HTR-8/SVneo (cell line): ENCODE measurements at places on chromosomes 2 and 18.
A peak's percentile ranks its signal among the peaks of the same experiment; 100 is the strongest.

- no peak for DNase-seq
Measured at GRCh38 chr2:40218679-40219078, 233.2 kb downstream of the SLC8A1 start.

GRCh38 chr2:148512501-148512900 is 132.1 kb upstream of the EPC2 start:
- no peak for DNase-seq

DNA sequence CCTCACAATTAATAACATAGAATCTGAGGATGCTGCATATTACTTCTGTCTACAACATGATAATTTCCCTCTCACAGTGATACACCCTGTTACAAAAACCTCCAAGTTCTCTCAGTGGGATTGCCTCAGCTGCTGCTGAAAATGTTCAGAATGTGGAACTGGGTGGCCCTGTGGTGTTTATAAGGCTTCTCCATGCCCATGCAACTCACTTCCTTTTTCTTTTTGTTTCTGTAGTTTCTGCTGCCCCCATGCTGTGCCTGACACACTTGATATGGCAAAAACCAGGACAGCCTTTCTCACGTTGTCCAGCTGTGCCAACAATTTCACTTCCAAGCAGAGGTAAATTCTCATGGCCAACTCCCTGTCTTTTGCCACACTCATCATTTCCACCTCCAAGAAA is 206.2 kb downstream of the RPIA start:
- no peak for DNase-seq

DNA sequence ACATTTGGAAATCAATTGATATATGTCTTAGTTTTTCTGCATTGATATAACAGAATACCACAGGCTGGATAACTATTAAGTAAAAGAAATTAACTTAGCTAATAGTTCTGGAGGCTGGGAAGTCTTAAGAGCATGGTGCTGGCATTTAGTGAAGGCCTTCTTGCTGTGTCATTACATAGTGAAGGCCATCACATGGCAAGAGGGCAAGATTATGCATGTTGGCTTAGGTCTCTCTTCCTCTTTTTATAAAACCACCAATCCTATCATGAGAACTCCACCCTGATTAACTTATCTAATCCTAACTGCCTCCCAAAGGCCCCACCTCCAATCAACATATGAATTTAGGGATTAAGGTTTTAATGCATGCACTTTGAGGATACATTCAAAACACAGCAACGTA is 225.5 kb upstream of the VRK2 start:
- no peak for DNase-seq

GRCh38 chr2:189543367-189543766 is 37.2 kb downstream of the SLC40A1 start:
- no peak for DNase-seq

DNA sequence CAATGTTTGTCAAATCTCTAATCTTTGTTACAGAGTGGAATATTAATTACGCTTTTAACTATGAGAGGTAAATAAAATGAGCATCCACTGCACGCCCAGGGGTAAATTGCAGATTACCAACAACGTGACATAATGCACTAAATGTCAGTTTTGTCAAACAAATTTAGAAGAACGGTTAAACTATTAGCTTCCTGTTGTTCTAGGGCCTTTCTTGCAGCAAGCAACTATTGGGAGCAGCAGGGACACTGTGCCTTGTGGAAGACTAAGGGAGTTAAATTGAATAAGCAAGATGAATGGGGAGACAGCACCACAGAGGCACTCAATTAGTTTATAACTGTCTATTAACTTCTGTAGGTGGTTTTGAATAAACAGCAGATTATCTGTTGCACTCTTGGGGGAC is 391.0 kb upstream of the RAB12 start:
- DNase-seq = no peak

GRCh38 chr2:168912466-168912865 is 11.4 kb downstream of the G6PC2 start:
- no peak for DNase-seq

- no peak for DNase-seq
Measured at GRCh38 chr2:136175466-136175865, 57.5 kb upstream of the CXCR4 start.

GRCh38 chr2:64952511-64953482 is 36.4 kb upstream of the SLC1A4 start:
- peak; percentile 51 for DNase-seq

DNA sequence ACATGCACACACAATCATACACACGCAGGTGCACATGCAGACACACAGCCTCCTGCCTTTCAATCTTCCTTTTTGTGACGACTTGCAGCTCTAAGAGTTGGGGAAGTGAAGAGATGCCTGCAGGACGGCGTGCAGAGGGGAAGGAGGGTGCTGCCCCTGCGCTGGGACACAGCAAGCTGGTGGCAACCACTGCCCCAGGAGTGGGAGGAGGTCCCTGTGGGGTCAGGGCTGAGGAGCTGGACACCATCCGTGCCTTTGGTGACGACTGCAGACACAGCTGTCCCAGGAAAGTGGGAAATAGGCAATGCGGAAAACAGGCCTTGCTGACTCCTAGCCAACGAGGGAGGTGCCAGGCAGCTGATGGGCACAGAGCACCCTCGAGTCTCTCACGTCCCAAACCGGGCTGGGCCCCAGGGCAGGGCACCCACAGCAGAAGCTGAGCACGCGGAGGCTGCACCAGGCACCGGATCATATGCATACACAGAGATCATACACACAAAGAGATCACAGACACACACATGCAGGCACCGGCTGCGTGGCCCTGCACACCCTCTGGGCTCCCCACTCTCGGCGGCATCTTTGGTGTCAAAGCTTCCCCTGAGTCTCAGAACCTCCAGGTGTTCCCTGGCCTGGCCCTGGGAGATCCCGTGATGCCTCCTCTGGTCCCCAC is 146.1 kb downstream of the PXDN start:
- no peak for DNase-seq

- no peak for DNase-seq
Measured at GRCh38 chr2:27988306-27988705, 97.8 kb downstream of the BABAM2 start.

- no peak for DNase-seq
Measured at GRCh38 chr2:131045286-131046027, 47.8 kb downstream of the FAM168B start.

- no peak for DNase-seq
Measured at GRCh38 chr2:229164545-229165249, 106.4 kb downstream of the PID1 start.

DNA sequence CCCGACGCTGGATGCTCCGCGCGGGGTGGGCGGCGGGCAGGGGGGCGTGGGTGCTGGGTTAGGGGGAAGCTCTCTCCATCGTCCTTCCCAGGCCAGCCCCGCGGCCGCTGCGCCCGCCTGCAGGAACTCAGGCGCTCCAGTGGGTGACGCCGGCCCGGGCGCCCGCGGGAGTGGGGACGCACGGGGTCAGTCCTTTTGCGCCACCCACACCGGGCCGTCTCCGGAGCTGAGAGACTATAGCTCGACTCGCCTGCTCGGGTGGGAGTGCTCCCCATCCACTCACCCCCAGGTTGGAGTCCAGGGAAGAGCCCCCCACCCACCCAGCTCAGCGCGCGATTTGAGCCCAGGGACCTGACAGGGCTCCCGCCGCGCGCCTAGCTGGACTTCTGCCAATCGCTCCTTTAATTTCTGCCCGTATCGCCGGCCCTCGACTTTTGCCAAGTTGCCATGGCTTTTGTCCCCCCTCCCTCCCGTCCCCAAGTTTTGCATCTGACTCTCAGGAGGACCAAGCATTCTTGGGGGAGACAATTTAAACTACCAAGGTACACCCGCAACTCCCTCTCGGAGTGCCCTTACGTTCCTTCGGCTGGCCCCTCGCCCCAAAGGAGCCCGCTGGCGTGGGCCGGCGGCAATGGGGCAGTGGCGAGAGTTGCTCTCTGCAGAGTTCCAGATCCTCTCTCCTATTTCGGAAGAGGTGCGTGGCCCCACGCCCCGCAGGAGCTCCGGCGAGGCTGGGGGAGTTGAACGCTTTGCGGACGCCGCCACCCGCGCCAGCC is 205.8 kb upstream of the SMAD2 start:
- no peak for DNase-seq

GRCh38 chr18:9894454-9895068 is 8.8 kb downstream of the TXNDC2 start:
- no peak for DNase-seq

DNA sequence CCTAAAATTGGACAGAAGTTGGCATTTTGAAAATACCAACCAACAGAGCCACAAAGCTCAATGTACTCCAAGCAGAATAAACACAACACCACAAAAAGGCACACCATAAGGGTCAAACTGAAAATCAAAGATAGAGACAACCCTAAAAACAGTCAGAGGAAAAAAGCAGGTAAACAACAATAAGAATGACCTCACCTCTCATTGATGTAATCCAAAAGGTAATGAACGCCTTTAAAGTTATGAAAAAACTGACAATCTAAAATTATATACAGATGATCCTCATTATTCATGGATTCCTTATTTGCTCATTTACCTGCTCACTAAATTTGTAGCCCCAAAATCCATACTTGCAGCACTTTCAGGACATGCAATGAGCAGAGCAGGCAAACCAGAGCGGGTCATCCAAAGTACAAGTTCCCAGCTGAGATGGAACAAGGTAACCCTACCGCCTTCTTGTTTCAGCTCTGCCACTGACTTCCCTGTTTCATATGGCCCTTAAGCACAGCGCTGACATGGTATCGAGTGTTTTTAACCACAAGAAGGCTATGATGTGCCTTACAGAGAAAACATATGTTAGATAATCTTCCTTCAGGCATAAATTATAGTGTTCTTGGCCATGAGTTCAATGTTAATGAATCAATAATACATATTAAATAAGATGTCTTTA is 17.0 kb downstream of the RTN4 start:
- no peak for DNase-seq

- DNase-seq = no peak
Measured at GRCh38 chr2:203719456-203720410, 13.3 kb downstream of the CD28 start.

DNA sequence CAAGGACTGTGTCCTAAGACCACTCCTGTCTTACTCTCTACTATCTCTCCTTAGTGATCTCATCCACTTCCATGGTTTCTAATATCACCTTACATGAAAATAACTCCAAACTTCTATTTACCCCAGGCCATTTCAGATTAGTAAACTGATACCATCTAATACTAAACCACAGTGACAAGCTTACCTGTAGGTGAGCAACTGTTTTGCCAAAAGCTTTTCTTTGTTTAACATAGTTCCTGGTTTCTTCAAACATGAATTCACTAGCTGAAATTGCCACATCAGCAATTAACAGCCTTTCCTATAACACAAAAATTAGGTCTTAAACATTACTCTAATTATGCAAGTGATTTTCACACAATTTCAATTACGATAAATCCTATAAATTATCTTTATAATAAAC is 22.1 kb downstream of the ACADL start:
- no peak for DNase-seq

GRCh38 chr2:70767699-70768589 is at the start of gene ADD2:
Gene ADD2 (minus strand): TSS chr2:70768200. CDS start chr2:70706408, 61,792 bp downstream.
- peak; percentile 72 for DNase-seq

DNA sequence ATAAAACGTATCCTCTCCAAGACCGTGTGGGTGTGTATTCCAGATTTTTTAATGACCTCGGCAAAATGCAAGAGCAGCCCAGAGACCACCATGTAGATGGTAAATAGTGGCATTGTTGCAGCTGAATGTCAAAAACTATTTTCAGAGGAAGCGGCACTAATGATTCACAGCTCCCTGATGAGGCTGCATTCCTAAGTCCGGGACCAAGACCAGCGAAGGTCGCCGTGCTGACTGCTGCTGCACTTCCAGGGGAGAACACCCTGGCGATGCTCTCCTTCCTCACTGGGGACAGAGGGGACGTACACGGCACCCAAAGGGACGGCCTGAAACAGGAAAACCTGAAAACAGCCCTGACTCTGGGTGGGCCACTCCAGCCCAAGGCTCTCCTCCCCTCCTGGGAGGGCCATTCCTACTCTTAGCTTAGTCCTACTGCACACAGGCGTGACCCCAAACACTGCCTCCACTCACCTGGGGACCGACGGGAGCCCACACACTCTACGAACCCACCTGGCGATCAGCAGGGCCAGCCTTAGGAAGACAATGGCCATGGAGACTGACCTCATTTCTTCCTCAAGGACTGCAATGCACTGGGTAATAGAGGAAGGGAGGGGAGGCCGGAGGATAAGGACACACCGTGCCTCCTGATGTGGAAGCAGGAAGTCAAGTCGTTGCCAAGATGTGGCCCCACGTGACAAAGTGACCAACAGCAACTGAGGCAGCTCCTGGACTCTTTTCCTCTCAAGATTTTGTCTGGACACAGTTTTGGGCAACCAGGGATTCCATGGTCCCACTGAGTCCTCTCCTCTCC is 82.8 kb downstream of the ZNF516 start:
- no peak for DNase-seq

GRCh38 chr2:157082950-157083349 is 174.6 kb upstream of the GALNT5 start:
- DNase-seq = no peak

GRCh38 chr2:167692191-167692590 is 555.2 kb downstream of the STK39 start:
- DNase-seq = no peak

DNA sequence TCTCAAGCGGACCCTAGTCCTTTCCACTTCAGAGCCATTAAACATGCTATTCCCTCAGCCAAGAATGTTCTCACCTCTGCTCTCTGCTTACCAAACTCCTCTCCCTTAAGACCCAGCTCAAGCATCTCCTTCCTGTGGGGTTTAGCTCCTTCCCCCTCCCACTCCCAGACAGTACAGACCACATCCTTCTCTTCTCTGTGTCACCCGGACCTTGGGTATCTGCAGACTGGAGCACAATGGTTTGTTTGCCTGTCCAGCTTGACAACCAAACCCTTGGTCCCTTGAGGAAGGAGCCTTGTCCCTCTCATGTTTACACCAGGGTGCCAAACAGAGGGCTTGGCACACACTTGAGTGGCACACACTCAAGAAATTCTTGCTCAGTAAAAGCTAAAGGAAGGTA is 4.1 kb upstream of the CD8A start:
- DNase-seq = no peak

GRCh38 chr2:12177455-12178288 is 431.2 kb downstream of the LPIN1 start:
- DNase-seq = no peak

DNA sequence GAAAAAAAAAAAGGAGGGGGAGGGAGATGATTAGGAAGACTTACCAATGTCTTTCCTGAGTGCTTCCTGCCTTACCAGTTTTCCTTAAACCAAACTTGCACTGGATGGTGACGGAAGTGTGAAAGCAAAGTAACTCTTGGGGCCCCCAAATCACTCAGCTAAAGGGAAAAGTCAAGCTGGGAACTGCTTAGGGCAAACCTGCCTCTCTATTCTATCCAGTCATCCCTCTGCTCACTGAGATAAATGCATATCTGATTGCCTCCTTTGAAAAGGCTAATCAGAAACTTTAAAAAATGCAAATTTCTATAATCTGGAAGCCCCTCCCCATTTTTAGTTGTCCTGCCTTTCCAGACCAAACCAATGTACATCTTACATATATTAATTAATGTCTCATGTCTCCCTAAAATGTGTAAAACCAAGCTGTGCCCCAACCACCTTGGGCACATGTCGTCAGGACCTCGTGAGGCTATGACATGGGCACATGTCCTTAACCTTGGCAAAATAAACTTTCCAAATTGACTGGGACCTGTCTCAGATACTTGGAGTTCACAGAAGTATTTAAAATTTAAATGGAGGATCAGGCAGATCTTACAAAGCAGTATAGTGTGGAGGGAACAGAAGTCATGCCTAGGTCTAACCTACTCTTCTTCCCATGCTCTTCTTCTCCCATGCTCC is 7.2 kb upstream of the CYBRD1 start:
- no peak for DNase-seq
